ENCODE measurements at places on chromosomes 1 and 21. TPM values are rescaled to one million over a fixed set of nuclear protein-coding genes. Genes with fewer than 3 reads are reported as not detected.

DNA sequence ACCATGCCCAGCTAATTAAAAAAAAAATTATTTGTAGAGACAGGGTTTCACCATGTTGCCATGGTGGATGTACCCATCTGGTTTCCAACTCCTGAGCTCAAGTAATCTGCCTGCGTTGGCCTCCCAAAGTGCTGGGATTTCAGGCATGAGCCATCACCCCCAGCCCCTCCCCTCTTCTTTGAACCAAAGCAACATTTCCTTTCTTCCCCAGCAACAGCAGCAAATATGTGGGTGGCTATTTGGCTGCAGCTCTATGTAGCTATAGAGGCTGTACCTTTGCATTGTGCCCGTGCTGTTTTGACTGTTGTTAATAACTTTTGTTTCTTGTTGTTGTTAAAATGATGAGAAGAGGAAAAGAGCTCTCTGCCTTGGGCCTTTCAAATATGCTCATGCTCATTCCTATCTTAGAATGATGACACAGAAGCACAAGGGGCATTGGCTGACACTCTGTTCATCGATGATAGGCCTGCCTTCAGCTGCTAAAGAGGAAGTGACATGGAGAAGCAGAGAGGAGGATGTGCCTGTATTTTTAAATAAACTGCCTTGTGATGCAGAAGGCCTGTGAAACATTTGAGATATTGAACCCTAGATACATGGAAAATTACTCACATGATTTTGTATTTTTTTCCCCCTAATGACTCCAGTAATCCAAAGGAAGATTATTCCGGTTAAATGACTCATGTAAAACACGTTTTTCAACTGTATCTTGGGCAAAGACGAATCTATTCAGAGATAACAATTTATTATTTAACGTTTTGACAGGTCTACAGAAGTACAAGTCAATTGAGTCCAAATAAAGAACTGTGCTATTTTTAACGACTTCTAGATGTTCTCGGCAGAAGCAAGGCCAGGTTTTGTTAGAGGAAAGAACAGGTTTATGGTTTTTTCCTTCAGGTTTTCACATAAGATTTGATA lies 20.5 kb upstream of the XPR1 start:
- no peak for DNase-seq

GRCh38 chr21:29074007-29074376 lies 544 bp upstream of the CCT8 start:
- DNase-seq = no peak

GRCh38 chr1:81430955-81431623 lies 369.6 kb upstream of the ADGRL2 start:
- no peak for DNase-seq

- DNase-seq = no peak
Measured at GRCh38 chr1:104768466-104768865, 1018.8 kb downstream of the AMY1C start.

IL22RA1 gene
- not detected for polyA plus RNA-seq

KRTAP7-1 gene
- not detected for polyA plus RNA-seq
